GF-D8 (cell line): ENCODE measurements at places on chromosomes 13 and 19.

GRCh38 chr13:29474991-29475390 is 120.5 kb downstream of the SLC7A1 start:
- no peak for DNase-seq

DNA sequence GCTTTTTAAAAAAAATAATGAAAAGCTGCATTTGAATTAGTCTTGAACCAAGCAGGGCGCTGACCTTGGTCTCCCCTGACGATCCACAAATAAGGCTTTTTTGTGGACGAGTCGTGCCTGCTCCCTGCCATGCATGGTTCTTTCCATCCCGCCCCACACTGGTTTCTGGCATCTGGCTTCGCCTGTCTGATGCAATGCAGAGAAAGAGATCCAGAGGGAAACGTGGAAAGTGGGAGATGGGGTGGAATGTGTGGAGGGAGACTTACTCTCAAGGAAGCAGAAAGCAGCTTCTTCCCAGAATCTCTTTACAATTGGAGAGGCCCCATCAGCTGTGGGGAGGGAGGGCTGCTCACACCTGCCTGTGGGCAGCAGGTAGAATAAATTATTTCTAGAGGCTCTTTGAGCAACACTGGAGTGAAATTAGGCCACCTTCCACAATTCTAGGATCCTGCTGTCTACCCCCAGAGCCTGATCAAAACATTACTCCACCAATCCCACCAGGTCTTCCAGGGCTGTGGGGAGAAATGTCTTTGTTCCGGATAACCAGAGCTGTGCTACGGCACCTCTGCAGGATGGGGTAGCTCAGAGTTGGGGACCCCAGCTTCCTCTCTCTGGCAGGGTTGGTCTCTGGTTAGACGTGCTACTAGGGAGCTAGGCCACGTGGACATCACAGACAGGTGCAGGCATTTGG is 183.5 kb downstream of the UQCRFS1 start:
- no peak for DNase-seq

DNA sequence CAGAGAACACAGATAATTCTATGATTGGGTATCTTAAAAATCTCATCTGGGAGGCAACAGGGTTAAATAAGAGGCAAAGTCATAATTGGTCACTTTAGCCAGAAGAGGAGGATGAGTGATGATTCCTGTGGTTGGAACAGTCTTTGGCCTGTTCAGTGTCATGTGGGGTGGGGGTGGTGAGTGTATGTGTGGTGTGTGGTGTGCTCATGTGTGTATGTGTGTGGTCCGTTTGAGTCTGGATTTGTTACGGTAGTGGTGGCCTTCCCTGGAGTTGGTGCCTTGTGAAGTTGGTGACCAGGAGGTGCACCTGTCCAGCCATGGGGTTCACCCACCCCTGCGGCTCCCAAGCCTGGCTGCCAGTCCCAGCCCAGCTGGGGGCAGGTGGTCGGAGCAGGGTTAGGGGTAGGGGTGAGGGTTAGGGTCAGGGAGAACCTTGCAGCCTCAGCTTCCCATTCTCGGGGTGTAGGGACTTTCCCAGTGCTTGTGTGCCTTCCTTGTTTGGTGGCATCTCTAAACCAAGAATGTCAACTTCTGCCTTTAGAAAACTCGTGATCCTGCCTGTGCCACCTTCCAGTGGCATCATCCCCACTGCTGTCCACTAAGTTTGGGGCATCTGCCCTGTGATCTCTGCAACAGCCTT is 97.5 kb downstream of the RAB20 start:
- no peak for DNase-seq

DNA sequence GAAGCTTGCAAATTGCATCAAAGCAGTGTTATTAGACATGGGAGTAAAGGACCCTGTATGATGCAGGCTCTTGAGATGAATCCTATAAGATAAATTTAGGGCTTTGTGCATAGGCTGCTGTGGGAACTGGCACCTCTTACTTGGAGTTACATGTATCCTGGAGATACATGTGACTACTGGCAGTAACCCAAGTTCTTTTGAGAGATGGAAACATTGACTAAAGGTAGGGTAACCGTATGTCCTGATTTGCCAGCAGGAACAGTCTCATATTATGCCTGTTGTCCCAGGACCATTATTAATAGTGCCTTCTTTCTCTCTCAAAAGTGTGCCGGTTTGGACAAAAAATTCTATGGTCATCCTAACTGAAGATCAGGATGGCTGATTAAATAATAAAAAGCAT is 195.4 kb downstream of the LACC1 start:
- no peak for DNase-seq

DNA sequence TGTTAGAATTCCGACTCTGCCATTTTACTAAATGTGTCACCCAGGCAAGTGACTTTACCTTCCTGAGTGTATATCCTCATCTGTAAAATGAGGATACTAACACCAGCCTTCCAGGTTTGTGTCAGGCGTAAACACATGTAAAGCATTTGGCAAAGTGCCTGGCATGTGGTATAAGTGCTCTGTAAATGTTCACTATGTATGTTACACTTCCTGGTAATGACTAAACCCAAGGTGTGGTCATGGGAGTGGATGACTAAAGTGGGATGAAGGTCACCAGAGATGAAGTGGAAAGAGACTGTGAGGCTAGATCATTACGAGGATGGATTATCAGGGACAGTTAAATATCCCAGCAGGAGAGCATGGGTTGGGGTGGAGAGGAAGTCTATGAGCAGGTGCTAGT is 25.6 kb downstream of the DEDD2 start:
- no peak for DNase-seq

DNA sequence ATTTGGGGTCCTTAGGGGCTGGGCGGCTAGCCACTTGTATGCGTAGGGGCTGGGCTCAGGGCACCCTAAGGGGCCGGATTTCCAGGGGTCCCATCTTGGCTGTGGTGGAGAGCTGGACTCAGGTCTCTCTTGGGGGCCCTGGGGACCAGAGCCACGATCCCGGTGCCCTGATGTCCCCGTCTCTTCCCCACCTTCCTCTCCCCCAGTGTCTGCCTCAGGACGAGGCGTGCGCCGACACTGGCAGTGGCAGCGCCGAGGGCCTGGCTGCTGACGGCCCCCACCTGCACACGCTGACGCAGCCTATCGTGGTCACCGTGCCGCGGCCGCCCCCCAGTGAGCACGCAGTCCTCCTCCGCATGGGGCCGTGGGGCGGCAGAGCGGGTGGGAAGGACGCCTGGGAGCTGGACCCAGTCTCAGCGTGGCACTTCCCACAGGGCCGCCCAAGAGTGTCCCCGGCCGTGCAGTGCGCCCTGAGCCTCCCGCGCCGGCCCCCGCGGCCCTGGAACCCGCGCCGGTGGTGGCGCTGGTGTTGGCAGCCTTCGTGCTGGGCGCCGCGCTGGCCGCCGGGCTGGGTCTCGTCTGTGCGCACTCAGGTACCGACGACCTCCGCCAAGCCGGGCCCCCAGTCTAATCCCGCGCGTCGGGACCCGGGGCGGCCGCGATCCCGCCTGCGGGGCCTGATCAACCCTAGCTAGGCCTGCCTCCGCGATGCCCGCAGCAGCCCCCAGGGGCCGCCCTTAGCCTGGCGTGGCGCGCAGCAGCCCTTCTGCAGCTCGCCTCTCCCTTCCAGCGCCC is 2.7 kb upstream of the SNAPC2 start:
- peak; percentile 6 for DNase-seq

DNA sequence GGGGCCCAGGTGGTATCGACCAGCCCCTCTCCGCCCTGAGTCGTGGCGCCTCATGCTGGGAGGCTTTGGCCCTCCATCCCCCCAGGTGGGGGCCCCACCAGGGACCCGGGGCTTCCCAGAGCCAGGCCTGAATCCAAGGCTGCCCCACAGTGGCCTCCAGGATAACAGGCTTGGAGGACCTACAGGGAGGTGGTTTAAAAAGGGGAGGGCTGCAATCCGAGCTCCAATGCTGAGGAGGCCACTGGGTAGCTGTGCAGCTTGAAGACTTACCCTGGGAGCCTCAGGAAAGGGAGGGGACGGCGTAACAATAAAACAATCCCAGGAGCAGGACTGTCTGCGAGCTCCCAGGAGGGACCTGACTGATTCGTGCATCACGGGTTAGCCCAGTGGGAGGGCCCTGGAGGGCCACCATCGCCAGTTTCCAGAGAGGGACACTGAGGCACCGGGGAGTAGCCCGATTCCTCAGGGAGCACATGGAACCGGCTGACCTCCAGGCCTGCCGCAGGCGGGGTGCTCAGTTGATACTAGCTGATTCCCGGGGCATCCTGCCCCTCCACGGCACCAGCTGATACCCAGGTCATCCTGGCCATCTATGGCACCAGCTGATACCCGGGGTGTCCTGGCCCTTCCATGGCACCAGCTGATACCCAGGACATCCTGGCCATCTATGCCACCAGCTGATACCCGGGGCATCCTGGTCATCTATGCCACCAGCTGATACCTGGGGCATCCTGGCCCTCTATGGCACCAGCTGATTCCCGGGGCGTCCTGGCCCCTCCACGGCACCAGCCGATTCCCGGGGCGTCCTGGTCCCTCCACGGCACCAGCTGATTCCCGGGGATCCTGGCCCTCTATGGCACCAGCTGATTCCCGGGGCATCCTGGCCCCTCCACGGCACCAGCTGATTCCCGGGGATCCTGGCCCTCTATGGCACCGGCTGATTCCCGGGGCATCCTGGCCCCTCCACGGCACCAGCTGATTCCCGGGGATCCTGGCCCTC is 3.7 kb upstream of the C2CD4C start:
- DNase-seq: no peak

DNA sequence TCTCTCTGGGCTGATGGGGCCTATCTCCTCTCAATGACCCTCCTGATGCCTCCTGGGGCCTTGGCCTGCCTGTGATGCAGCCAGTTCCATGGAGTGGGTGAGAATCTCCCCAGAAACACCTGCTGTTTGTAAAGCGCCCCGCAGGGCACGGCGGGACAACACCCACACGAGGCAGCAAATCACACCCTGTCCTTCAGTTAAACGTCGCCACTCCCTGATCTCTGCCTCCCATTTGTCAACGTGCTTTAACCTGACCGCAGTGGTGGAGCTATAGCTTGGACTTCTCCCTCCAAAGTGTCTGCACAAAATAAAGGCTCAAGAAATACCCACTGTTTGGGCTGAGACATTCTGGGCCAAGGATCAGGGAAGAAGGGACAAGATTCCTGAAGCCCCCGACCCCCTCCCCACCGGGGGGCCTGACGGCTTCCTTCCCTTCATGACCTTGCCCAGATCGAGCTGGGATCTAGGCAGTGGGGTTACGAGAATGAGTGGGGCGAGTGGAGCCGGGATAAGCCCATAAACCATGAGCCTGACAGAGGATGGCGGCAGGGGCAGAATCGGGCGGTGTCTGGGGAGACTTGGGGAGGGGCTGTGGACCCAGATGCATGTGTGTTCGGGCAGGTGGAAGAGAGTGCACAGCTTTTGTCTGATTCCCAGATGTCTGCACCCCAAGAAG is 8.0 kb downstream of the MYDGF start:
- DNase-seq: no peak
